CD4-positive, alpha-beta T cell treated with Interleukin-6 at 100 ng/mL for 8 hours (primary cell): ENCODE measurements at places on chromosomes 4 and X.

DNA sequence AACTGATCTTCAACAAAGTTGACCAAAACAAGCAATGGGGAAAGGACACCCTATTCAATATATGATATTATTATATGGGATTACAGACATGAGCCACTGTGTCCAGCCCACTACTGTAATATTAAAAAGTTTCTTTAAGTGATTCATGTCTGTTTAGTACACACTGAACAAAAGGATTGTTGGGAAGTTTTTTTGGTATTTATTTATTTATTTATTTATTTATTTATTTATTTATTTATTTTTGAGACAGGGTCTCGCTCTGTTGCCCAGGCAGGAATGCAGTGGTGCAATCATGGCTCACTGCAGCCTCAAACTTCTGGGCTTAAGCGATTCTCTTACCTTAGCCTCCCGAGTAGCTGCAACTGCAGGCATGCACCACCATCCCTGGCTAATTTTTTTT lies 58.4 kb upstream of the PGAM4 start:
- DNase-seq: no peak

DNA sequence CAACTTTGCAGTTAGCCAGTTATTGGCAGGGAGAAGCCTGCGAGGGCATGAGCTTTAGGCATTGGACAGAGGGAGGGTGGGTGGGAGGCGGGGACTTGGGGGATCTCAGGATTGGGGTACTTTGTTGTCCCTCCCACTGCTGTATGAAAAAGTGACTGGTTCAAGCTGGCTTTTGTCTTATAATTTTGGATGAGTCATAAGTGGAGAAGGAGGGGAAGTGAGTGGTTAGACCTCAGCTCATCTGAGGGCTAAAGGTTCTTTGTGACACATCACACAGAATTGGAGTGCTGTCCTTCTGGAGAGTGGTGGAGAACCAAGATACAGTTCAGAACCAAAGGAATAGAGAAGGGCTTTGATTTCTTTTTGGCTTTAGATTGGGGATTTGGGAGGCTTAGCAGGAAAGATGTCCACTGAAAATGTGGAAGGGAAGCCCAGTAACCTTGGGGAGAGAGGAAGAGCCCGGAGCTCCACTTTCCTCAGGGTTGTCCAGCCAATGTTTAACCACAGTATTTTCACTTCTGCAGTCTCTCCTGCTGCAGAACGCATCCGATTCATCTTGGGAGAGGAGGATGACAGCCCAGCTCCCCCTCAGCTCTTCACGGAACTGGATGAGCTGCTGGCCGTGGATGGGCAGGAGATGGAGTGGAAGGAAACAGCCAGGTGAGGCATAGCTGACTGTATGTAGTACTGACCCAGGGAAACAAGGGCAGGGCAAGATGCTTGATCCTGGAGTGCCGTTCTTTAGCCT lies at the start of gene SLC4A4:
Gene SLC4A4 (plus strand): TSS at position 175 of the 748 bp plus-strand sequence.
- no peak for DNase-seq

GRCh38 chr4:158724637-158725036 lies 1.4 kb upstream of the PPID start:
- no peak for DNase-seq

- DNase-seq: no peak
Observed at GRCh38 chr4:20878806-20879205, 178.5 kb downstream of the PACRGL start.

- no peak for DNase-seq
Observed at GRCh38 chrX:39595977-39596376, 501.8 kb downstream of the BCOR start.
